ENCODE measurements at places on chromosomes 13 and 19. TPM values are rescaled to one million over a fixed set of nuclear protein-coding genes. Genes with fewer than 3 reads are reported as not detected.

- no peak overlapping the region for H3K4me3 ChIP-seq
- no peaks in the 10 kb centered on the region for H3K27me3 ChIP-seq
- H3K4me1 ChIP-seq, result no peaks in the 10 kb centered on the region
- H3K36me3 ChIP-seq, result no peaks in the 10 kb centered on the region
- DNase-seq, result no peak
These were observed 248.7 kb downstream of the KLF5 start for GRCh38 chr13:73307481-73307880.

DNA sequence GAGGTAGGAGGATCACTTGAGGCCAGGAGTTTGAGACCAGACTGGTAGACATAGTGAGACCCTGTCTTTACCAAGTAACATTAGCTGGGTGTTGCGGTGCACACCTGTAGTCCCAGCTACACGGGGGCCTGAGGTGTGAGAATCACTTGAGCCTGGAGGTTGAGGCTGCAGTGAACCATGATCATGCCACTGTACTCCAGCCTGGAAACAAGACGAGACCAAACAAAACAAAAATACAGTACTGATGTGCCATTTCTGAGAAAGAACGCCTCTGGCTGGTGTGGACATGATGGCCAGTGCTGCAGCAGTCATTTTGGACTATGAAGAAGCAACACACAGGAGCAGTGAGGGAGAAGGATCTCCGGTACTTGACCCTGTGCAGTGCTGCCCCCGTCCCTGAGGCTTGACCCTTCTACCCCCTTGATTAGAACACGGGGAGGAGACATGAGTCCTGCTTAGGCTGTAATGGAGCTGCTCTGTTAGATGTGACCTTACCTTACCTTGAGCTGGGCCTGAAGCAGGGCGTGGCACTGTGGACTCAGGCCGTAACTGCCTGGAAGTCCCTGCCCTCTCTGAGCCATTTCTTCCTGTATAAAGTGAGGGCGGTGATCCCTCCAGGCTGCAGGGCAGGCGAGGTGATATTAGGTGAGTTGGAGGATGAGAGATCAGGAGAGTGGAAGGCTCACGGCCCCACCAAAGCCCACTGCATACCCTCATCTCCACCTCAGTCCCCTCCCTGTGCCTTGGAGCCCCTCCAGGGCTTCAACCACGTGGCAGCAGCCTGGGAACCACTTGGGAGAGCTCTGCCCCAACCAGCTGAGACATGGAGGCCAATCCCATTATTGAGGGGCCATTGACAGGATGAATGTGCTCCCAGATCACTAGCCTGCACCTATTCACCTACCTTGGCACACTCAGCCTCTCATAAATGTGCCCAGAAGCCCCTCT, 5.9 kb downstream of the RPL18A start:
- no peaks in the 10 kb centered on the region for H3K27me3 ChIP-seq
- H3K4me1 ChIP-seq, result peaks cover 30% of the 10 kb centered on the region
- H3K4me3 ChIP-seq, result no peak overlapping the region

- no peak overlapping the region for H3K27ac ChIP-seq
- no peak overlapping the region for H3K4me3 ChIP-seq
- H3K27me3 ChIP-seq, result no peaks in the 10 kb centered on the region
- H3K4me1 ChIP-seq, result peaks cover 32% of the 10 kb centered on the region
These were observed 4.7 kb upstream of the POMP start for GRCh38 chr13:28654276-28654675.

- DNase-seq, result no peak
- H3K36me3 ChIP-seq, result no peaks in the 10 kb centered on the region
- H3K4me3 ChIP-seq, result no peak overlapping the region
- H3K27ac ChIP-seq, result no peak overlapping the region
- H3K4me1 ChIP-seq, result no peaks in the 10 kb centered on the region
These were observed 65.4 kb upstream of the ZNF91 start for GRCh38 chr19:23460656-23461055.

GRCh38 chr19:44202470-44202869, 9.9 kb upstream of the ZNF227 start:
- peaks cover 6% of the 10 kb centered on the region for H3K4me1 ChIP-seq
- H3K4me3 ChIP-seq, result no peak overlapping the region
- peaks cover 10% of the 10 kb centered on the region for H3K36me3 ChIP-seq
- no peak for DNase-seq
- peaks cover 8% of the 10 kb centered on the region for H3K27me3 ChIP-seq

DNA sequence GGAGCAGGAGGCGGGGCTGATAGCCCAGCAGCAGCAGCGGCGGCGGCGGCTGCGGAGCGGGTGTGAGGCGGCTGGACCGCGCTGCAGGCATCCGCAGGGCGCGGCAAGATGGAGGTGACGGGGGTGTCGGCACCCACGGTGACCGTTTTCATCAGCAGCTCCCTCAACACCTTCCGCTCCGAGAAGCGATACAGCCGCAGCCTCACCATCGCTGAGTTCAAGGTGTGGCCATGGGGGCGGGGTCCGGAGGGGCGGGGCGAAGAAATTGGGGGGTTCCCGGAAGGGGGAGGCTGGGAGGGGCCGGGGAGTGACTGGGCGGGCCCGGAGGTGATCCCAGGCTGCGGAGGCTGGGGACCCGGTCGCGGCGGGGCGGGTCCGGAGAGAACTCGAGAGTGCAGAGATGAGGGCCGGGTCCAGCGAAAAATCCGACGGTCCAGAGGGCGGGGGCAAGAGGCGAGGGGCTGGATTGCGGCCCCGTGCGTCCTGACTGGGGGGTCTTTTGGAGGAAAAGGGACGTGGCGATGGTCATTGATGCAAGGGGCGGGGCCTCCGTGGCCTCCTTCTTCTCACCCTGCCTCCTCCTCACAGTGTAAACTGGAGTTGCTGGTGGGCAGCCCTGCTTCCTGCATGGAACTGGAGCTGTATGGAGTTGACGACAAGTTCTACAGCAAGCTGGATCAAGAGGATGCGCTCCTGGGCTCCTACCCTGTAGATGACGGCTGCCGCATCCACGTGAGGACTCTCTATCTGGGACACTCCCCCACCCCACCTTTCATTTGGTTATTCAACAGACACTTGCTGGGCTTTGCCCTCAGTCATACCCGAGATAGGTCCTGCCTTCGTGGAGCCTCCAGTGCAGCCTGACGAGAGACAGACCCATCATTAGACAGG, at the start of gene TBCB:
Gene TBCB, plus strand, starts transcription at position 16 of the 891 bp plus-strand sequence. Its CDS starts 93 bp downstream, at position 109.
- peaks cover 43% of the 10 kb centered on the region for H3K4me1 ChIP-seq
- DNase-seq, result no peak
- H3K27ac ChIP-seq, result peak within 1 kb of the TSS; percentile 97

GRCh38 chr19:16589917-16590316, 17.7 kb upstream of the SLC35E1 start:
- no peak overlapping the region for H3K4me3 ChIP-seq
- DNase-seq, result no peak
- H3K4me1 ChIP-seq, result peaks cover 95% of the 10 kb centered on the region
- peak overlapping the region; percentile 99 for H3K27ac ChIP-seq
- H3K27me3 ChIP-seq, result no peaks in the 10 kb centered on the region

DNA sequence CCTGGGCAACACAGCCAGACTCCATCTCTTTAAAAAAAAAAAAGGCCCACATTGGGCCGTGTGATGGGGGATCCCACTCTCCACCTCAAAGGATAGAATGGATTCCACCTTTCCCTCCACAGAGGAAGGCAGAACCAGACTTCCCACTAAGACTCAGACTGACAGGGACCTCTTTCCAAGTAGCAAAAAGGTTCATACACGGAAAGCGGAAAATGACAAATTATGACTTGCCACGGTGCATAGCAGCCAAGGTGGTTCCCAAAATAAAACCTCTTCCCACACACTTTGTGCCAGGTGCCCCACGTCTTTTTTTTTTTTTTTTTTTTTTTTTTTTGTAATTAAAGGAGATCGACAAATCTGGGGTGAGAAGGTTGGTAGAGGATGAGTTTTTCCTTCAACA, 14.4 kb upstream of the TTYH1 start:
- DNase-seq, result no peak
- no peak overlapping the region for H3K4me3 ChIP-seq
- H3K36me3 ChIP-seq, result no peaks in the 10 kb centered on the region
- peaks cover 9% of the 10 kb centered on the region for H3K27me3 ChIP-seq

DNA sequence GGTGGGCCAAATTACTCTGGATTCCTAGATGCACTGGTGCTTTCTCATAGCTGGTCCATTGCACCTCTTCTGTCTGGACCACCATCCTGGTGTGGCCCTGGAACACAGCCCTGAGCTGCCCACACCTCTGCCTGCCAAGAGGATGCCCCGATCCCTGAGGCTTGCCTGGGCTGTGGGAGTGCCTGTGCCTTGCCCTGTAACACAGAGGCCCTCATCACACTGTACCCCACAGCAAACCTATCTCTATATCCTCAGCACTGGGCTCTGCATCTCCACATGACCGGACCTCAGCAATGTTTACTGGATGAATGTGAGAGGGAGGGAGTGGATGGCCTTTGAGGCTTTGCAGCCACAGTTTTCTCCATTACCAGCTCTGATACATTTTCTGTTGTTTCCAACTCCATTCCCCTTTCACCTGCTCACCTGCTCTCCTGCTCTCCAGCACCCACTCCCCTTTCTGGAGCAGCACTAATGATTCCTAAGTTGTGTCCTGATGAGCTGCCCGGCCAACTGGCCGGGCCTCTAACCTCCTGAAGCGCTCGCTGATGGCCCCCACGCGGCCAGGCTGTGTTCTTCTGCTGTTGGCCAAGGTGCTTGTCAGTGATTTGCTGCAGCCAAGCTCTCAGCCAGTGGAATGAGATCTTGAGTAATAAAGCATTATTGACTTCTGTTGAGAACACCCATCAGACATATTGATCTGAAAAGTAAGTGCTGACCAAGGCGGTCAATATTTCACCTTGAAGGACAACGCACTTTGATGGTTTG, 232.6 kb downstream of the TEX29 start:
- no peaks in the 10 kb centered on the region for H3K4me1 ChIP-seq
- no peak overlapping the region for H3K27ac ChIP-seq
- H3K27me3 ChIP-seq, result peaks cover 4% of the 10 kb centered on the region
- H3K36me3 ChIP-seq, result no peaks in the 10 kb centered on the region
- no peak overlapping the region for H3K4me3 ChIP-seq

Gene COMP
- 0.10 TPM for total RNA-seq

Gene ZNF208
- total RNA-seq, result 10.5 TPM

Gene CCL25
- not detected for total RNA-seq

Gene GPR4
- not detected for total RNA-seq

Data from activated B cell treated with CpG ODN at 0.5 μM for 24 hours (primary cell).